Brain microvascular endothelial cell (primary cell): ENCODE measurements at places on chromosomes 12 and 14.

DNA sequence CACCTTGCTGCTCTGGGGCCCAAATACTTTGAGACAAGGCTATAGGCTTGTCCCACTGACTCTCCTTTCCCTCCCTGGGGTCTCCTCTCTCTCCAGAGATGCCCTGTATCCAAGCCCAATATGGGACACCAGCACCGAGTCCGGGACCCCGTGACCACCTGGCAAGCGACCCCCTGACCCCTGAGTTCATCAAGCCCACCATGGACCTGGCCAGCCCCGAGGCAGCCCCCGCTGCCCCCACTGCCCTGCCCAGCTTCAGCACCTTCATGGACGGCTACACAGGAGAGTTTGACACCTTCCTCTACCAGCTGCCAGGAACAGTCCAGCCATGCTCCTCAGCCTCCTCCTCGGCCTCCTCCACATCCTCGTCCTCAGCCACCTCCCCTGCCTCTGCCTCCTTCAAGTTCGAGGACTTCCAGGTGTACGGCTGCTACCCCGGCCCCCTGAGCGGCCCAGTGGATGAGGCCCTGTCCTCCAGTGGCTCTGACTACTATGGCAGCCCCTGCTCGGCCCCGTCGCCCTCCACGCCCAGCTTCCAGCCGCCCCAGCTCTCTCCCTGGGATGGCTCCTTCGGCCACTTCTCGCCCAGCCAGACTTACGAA is 3.1 kb downstream of the NR4A1 start:
- DNase-seq, result no peak

GRCh38 chr14:26414103-26414502 is 183.7 kb downstream of the NOVA1 start:
- DNase-seq, result no peak

- DNase-seq, result no peak
These were observed 1143.6 kb downstream of the TMEM121 start for GRCh38 chr14:106670011-106670410.

- DNase-seq, result no peak
These were observed 41.8 kb upstream of the CLMN start for GRCh38 chr14:95361373-95362137.

DNA sequence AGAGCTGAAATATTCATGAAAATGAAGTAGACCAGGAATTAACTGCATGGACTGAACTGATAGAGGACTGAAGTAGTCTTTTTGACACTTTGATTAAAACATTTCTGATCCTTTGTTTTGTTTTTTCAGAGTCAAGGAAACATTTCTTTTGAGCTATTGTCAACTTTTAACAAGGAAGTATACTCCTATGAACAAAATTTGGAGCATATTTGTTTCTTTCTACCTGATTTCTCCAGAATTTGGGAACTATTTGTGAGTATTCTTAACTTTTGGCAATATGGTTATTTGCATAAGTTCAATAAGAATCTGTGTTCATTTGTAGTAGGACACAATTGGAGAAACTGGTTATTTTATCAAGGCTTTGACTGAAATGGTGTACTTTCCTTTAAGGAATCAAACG is 71.3 kb upstream of the HECTD1 start:
- no peak for DNase-seq

- DNase-seq, result no peak
These were observed 107.8 kb downstream of the VCPKMT start for GRCh38 chr14:50008562-50008961.

DNA sequence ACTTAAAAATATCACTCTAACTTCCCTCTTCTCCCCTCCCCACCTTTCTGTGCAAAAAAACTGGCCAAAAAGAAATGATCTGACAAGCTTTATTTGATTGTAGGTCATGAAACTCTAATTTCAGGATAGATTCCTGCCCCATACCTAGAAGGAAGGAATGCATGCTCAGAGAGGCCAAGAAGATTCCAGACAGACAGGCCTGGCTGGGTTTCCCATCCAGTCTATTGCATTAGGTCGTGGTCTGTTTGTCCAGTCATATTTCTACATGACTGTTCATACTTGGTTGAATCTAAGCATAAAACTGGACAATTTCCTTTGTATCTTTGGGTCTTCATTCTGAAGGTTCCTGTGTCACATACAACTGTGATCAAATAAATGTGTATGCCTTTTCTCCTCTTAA is 20.0 kb upstream of the SLC15A5 start:
- DNase-seq, result no peak

GRCh38 chr14:61125867-61126572 is 145.0 kb downstream of the SLC38A6 start:
- no peak for DNase-seq
